RPMI7951 (cell line): ENCODE measurements at places on chromosomes 5 and 9.
A peak's percentile ranks its signal among the peaks of the same experiment; 100 is the strongest.

DNA sequence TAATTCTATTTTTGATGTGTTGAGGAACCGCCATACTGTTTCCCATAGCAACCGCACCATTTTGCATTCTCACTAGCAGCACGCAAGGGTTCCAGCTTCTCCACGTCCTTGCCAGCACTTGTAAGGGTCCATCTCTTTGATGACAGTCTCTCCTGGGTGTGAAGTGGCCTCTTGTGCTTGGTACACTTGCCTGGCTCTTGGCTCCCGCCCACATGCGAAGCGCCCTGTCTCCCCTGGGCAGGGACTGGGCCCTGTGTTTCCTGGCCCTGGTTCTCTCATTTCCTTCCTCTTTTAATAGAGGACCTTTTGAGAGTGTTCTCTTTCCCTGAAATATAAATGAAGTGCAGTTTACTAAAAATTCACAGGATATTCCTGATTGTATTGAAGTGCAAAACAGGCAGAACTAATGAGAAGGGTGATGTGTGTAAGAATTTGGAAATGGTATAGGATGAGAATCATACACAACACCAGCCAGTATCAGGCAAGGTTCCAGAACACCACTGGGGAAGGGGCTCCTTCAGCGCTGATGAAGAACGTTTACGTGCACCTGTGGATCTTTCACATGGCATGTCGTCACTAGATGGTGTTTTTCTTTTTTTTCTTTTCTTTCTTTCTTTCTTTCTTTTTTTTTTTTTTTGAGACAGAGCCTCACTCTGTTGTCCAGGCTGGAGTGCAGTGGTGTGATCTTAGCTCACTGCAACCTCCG lies 73.0 kb downstream of the EHMT1 start:
- DNase-seq: no peak

- no peak for DNase-seq
Observed at GRCh38 chr5:130102375-130102774, 198.1 kb downstream of the CHSY3 start.

- no peak for DNase-seq
Observed at GRCh38 chr5:139306628-139307379, 13.3 kb downstream of the MATR3 start.

GRCh38 chr5:154576429-154576806 lies 98.4 kb upstream of the HAND1 start:
- no peak for DNase-seq

- DNase-seq: peak; percentile 10
Observed at GRCh38 chr5:31827867-31828266, 188.9 kb downstream of the PDZD2 start.

- no peak for DNase-seq
Observed at GRCh38 chr5:150122158-150122510, 33.5 kb downstream of the PDGFRB start.

DNA sequence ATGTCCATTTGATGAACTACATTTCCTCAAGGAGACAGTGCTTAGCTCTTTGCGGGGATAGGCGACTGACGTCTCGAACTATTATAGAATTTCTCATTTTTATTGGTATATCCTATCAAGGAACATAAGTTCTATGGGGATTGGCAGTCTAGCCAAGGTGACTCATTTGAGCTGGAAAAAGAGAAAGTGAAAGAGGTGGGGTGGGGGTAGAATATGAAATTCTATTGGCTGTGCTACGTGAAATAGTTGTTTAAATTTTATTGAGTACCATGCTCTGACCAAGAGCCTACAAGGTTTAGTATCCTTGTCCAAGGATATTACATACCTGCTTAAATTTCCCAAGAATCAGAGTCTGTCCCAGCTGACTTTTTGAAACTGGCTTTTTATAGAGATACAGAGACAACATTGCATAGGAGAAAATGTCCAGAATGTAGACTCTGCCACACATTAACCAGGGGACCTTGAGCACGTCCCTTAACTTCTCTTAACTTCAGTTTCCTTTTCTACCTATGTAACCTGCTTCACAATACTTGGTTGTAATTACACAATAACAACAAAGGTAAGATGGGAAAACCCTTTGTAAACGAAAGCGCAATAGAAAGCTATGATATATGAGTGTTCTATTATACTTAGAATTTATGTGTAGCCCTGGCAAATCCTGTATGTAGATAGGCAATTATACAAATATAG lies 226.4 kb upstream of the WWC1 start:
- peak; percentile 59 for DNase-seq

- peak; percentile 75 for DNase-seq
Observed at GRCh38 chr9:70411121-70411929, 3.1 kb downstream of the KLF9 start.

DNA sequence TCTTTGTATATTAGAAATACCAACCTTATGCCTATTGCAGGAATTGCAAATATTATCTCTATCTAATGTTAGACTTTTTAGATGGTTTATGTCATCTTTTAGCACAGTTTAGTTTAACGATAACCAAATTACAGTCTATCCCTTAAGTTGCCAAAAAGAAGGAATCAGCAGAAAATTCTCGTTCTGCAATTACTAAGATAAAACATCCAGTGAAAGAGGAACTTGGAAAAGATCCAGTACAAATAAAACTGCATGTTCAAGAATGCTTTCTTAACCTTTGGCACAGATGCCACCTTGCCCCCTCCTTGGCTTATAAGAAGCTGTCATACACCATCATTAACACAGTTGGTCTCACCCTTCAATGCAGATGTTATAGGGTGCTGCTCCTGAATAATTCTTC lies 124.0 kb downstream of the SEMA5A start:
- DNase-seq: peak; percentile 24

GRCh38 chr5:158763217-158763616 lies 336.5 kb downstream of the EBF1 start:
- DNase-seq: no peak

- DNase-seq: no peak
Observed at GRCh38 chr9:114697951-114698351, 16.0 kb upstream of the TEX48 start.

- DNase-seq: no peak
Observed at GRCh38 chr5:56055859-56056258, 61.1 kb upstream of the IL6ST start.

- DNase-seq: no peak
Observed at GRCh38 chr9:72996114-72996513, 43.3 kb upstream of the ALDH1A1 start.

DNA sequence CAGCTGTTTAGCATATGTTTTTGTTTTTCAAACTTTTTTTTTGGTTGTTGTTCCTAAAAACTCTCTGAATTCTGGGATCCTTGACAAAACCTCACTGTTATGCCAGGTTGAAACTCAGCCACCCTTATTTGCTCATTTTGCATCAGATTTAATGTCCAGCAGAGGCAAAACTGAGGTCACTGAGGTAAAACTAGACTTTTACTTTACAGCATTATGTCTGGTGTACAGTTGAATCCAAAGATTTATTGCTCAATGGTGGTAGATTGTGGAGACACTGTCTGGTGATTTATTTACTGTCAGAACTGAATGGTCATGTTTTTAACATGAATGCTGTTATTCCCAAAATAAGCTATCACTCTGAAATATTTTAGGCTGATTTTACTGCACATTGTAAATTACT lies 87.9 kb downstream of the FBXL7 start:
- no peak for DNase-seq

DNA sequence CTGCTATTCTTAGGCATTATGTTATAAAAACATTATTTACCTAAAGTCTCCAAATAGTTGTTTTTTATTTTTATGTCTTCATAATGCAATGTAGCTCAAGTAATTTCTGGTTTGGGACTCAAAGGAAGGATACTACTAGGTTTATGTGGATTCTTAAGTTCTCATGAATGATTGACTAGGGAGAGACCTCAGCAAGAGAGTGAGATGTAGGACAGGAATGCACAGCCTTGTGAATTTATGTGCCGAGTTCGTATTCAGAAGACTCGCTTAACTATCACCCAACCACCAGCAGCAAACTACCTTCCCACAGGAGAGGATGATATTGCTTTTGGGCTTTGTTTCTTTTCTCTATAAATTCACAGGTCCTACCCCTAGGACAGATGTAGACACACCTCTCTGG lies 282.9 kb downstream of the ARHGEF28 start:
- no peak for DNase-seq

DNA sequence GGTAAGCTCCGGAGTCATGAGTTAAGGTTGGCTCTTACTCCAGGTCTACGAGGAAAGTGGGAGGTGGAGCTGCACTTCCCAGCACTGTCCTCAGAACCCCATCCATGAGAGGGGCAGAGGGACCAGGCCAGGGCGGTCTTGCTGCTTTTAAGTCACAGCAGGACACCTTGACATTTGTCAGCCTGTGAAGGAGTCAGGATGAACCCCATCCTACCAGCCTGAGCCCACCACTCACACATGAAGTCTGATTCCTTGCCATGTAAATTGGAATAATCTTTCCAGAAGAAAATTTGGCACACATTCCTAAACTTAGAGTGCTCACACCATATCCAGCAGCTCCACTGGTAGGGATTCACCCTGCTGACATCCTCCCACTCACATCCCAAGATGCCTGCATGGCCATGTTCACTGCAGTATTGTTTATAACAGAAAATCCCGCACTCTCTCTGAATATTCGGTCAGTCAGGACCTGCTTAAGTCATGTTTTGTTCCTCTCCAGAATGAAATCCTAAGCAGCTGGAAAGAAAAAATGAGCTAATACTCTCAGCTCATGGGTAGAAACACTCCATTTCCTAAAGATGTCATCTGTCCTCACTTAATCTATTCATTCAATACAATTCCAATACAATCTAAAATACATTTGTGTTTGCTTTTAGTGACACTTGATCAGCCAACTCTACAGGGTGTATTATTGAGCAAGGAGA lies 79.3 kb upstream of the COL5A1 start:
- no peak for DNase-seq

DNA sequence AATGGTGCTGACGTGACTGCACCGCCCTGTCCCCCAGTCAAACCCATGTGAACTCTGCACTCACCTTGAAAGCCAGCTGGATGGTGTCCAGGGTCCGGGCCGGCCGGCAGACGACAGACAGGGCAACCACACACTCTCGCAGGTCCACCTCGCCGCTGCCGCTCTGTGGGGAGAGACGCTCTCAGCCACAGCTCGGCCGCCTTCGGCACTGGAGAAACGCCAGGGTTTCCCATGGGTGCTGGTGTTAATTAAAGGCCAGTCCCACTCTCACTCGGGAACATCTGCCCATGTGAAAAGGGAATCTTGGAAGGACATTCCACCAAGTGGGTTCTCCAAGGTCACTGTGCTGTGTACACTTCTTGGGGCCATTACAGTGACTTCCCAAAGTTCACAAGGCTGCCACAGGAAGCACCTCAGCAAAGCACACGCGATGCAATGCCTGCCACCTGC lies 25.5 kb upstream of the SLC6A3 start:
- no peak for DNase-seq

DNA sequence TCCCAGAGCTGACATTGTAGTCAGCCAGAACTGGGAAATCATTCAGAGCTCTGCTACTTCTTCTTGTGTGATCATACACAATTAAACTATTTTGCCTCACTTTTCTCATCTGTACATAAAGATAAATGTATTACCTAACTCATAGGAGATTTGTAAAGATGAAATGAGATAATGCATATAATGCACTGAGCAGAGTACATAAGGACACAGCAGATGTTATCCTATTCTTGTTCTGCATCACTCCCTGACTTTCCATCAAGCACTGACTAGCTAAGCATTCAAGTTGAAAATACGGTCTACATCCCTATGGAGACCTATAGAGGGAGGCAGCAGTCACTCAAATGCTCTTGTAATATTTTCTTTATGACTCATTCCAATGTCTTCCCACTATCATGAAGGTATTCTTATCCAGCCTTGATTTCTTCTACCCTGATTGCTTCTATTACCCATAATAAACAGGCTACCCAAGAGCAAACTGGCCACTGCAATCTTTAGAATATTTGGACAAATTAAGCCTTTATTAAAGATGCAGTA lies 16.3 kb upstream of the PRR16 start:
- DNase-seq: peak; percentile 34

GRCh38 chr5:88702332-88702731 lies 180.7 kb downstream of the MEF2C start:
- no peak for DNase-seq

GRCh38 chr5:174371600-174372094 lies 326.1 kb downstream of the NSG2 start:
- peak; percentile 97 for DNase-seq

DNA sequence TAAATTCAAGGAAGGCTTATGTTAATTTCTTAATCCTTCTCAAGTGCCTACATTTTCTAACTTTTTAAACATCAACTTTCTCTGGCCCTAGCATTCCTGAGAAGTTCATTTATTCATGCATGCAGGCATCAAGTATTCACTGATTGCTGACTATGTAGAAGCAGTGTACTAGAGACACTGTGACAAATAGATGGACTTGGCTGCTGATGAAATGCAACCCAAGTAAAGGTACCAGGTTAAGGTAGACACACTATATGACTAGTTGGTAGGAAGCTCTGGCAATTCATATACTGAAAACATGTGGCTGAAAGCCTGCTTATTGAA lies 66.6 kb downstream of the PRLR start:
- DNase-seq: no peak

DNA sequence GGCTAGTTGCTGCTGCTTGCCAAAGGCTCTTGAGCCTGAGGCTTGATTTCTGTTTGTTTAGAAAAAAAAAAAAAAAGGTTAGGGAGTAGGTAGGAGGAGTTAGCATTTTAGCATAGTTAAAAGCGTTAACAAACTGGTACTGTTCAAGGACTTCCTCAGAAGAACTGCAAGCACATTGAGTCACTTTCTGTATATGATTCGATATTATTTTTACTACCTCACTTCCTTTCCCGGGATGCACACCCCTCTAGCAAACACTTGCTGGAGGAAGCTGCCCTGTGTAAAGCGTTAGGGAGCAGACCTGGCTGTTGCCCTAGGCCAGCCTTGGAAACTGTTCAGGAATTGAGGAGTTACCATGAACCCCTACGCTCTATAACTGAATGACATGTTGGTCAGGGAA lies 15.7 kb upstream of the CEP120 start:
- no peak for DNase-seq

DNA sequence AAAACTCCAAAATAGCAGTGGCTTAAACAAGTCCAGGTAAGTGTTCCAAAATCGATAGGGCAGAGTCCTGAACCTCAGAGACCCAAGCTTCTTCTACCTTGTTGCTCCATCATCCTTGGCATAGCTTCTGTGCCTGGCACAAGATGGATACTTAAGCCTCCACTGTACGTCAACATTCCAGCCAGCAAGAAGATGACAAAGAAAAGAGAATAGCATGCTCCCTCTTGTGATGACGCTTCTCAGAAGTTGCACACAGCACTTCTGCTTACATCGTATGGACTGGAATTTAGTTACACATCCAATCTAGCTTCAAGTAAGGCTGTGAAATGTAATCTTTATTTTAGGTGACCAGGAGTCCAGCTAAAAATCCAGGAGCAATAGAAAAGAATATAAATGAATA lies 227.4 kb downstream of the ESM1 start:
- DNase-seq: peak; percentile 15

GRCh38 chr9:138083873-138084272 lies 206.3 kb downstream of the CACNA1B start:
- no peak for DNase-seq
